ENCODE measurements at places on chromosomes 16 and 17.

DNA sequence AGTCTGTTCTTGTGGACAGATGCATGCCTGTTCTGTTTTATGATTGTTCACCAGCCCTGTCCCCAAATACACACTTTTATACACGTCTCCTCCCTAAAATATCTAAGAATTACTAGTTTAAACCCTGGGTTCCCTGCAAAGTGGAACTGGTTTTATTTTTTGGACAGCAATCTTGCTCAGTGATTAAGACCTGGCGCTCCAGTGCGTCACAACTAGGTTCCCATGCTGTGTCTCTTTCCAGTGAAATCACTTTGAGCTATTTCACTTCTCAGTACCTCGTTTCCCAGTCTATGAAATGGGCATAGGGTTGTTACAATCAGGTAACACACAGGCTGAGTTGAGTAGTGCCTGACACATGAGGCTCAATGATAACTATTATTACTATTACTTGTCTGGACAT, 1.1 kb downstream of the CEP20 start:
- DNase-seq, result no peak

DNA sequence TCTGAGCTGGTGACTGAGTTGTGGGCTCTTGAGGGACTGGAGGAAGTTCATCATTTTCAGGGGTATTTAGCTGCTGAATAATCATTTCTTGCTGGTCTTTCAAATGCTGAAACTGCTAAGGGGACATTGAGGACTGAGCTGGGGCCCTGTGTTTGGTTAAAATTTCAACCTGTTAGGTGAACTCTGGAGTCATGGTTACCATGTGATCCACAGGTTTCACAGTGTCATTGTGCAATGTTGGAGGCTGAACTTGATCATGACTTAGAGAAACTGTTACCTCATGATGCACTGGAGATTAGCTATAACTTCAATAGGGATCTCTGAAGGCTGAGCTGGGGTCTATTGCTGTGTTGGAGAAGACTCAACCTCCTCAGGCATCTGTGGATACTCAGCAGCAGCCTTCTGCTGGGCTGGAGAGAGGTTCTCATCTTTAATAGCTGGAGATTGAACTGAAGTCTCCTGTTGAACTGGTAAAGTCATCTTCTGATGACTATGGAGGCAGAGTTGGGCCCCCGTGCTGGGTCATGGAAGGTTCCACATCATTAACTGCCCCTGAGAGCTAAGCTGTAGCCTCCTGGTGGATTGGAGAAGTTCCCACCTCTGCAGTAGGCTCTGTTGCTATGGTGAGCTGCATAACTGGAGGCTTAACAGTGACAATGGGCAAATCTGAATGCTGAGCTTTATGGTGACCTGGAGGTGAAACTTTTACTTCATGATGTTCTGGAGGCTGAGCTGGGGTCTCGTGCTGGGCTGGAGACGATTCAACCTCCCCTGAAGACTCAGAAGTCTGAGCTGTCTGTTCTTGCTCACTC, 15.2 kb downstream of the RDM1 start:
- DNase-seq, result no peak

GRCh38 chr17:75610103-75610984, 22.7 kb downstream of the MYO15B start:
- no peak for DNase-seq

DNA sequence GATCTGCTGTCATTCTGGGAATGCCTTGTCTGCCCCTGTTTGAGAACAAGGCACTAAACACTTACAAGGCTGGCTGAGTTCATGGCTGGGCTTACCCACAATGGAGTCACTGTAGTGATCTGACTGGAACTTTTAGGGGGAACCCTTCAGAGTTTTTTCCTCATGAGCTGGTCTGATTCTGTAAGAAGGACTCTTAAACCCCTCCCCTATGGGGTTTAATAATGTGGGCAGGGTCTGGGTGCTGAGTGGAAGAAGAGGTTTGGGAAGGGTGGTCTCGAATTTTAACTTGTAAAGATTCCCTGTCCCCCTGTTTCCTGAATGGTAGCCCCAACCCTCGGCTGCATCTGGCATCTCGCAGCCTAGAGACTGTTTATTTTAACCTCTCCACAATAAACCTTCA, 30.6 kb downstream of the OSBPL7 start:
- no peak for DNase-seq

GRCh38 chr16:13270602-13271001, 369.2 kb downstream of the SHISA9 start:
- DNase-seq, result no peak

- DNase-seq, result peak; percentile 96
Measured at GRCh38 chr17:13002761-13003453, 14.9 kb downstream of the ELAC2 start.

- no peak for DNase-seq
Measured at GRCh38 chr17:64295146-64295545, 32.1 kb upstream of the TEX2 start.

DNA sequence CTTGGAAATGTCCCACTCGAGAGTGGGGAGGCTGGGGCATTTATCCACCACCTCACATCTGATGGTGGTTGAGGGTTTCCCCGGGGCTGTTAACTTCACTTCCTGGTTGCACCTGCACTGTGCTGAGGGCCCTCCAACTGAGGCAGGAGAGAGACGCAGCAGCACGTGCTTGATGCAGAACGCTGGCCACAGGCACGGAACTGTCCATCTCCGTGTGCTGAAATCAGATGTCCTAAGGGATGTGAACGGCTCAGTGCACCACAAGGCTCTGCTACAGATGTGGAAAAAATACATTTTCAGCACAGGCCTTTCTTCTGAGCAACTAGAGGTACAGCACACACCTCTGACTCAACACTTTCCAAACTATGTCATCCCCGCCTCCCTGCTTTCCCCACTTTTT, 114.8 kb upstream of the C16orf82 start:
- DNase-seq, result no peak

DNA sequence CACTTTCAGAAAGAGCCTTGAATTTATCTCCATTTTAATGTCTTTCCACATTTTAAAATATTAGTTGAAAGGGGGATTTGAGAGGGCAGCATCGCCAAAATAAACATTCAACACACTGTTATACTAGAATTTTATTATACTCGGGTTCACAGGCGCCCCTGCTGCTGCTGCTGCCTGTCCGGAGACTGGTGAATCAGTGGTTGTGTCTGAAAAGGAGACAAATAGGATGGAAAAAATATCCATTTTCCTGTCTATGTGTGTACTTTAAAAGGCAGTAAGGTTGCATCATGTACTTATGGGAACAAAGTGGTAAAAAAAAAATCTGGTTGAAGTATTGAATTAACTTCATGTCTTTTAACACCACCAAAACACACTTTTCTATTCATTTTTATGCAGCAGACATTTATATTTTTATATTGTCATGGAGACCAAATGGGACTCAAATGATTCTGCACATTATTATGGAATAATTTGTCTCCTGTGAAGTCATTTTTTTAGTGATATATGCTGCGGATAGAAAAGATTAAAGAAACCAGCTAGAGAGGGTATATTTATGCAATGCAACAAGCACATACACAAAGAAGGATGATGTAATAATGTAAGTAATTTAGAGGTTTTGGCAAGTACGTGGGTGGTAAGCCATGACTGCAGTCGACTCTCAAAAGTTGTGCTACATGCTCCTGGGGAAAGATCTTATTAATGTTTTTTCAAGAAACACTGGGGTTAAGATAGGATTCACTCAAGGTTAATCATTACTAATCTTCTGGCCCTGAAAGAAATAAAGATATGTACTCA, 759.0 kb upstream of the SOX9 start:
- DNase-seq, result peak; percentile 16
